ENCODE measurements at places on chromosomes 12 and 14. TPM values are rescaled to one million over a fixed set of nuclear protein-coding genes. Genes with fewer than 3 reads are reported as not detected.
A peak's percentile ranks its signal among the peaks of the same experiment; 100 is the strongest.

GRCh38 chr12:124032265-124032886 lies 59.4 kb downstream of the ZNF664 start:
- DNase-seq, result no peak
- no peak overlapping the region for H3K27ac ChIP-seq
- no peaks in the 10 kb centered on the region for H3K36me3 ChIP-seq
- H3K4me1 ChIP-seq, result no peaks in the 10 kb centered on the region

- H3K4me1 ChIP-seq, result no peaks in the 10 kb centered on the region
- peaks cover 6% of the 10 kb centered on the region for H3K27me3 ChIP-seq
- DNase-seq, result no peak
- H3K36me3 ChIP-seq, result no peaks in the 10 kb centered on the region
- no peak overlapping the region for H3K27ac ChIP-seq
- H3K4me3 ChIP-seq, result no peak overlapping the region
These were observed 1.5 kb upstream of the EFS start for GRCh38 chr14:23366426-23366921.

GRCh38 chr12:10374624-10375018 lies 15.2 kb downstream of the KLRK1 start:
- H3K4me1 ChIP-seq, result no peaks in the 10 kb centered on the region
- no peaks in the 10 kb centered on the region for H3K27me3 ChIP-seq
- H3K36me3 ChIP-seq, result no peaks in the 10 kb centered on the region

DNA sequence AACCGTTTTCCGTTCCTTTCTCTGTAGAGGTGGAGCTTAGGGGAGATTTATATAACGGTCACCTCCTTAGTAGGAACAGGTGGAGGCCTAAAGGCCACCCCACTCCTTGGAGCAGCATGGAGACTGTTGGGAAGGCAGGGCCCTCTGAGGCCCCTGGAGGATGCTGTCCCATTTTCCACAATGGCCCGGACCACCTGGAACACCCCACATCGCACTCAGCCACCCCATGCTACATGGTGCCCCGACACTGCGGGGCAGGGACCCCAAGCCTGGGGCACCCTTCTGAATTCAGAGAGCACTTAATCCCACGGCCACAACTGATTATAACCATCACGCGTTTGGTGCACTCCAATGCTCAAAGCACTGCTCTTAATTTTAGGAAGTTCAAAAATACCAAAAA lies 41.4 kb downstream of the C14orf132 start:
- H3K4me3 ChIP-seq, result no peak overlapping the region
- no peak overlapping the region for H3K27ac ChIP-seq
- H3K36me3 ChIP-seq, result no peaks in the 10 kb centered on the region
- no peaks in the 10 kb centered on the region for H3K27me3 ChIP-seq

Gene PPP1R13B
- total RNA-seq, result 23.3 TPM

DNA sequence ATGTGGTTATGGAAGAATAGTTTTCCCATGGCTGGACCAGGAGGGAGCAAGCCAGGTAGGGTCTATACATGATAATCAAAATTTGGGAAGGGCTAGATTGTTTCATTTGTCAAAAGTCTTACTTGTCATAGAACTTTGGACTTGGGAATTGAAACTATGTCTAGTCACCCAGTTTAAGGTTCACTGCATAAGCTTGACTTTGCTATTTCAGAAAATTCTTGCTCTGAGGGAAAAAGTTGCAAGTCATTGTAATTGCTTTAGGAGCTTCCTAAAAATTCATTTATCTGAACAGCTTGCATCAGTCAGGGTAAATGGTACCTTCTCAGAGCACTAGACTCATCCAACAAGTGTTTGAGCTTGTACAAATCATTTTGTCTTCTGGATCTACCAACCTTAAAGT lies 1194.7 kb downstream of the GALC start:
- no peak overlapping the region for H3K4me3 ChIP-seq
- H3K4me1 ChIP-seq, result no peaks in the 10 kb centered on the region
- no peaks in the 10 kb centered on the region for H3K36me3 ChIP-seq
- no peaks in the 10 kb centered on the region for H3K27me3 ChIP-seq
- H3K27ac ChIP-seq, result no peak overlapping the region
- no peak for DNase-seq

DNA sequence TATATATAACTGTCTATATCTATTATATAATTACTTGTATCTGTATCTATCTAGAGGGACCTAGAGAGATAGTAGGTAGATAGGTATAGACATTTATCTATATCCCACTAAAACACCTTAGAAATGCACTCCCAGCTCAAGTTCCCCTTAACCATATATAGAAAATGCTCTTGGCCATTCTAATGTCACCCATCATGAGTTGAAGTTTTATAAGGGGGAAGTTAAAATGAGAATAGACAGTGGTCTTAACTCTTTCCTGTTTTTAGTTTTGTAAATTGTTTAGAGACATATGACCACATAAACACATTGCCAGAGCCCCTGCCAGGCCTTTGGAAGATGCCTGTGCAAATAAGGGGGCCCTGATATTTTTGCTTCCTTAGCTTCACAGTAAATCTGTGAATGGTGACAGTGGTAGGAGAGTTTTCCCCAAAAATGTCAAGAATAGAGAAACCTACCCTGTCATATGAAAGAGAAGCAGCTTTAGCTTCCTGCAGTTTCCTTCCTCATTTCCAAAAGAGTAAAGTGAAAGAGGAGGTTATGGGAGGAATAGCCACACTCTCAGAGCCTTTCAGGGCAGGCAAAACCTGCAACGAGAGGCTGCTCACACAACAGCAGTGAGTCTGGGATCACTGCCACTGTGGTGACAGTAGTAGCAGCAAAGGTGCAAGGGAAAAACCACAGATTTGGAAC lies 45.5 kb downstream of the MGST1 start:
- H3K4me1 ChIP-seq, result no peaks in the 10 kb centered on the region
- no peak overlapping the region for H3K4me3 ChIP-seq
- H3K36me3 ChIP-seq, result no peaks in the 10 kb centered on the region

- H3K4me3 ChIP-seq, result no peak overlapping the region
- H3K36me3 ChIP-seq, result no peaks in the 10 kb centered on the region
- no peaks in the 10 kb centered on the region for H3K27me3 ChIP-seq
- DNase-seq, result no peak
- H3K4me1 ChIP-seq, result no peaks in the 10 kb centered on the region
These were observed 176.7 kb upstream of the SEL1L start for GRCh38 chr14:81710232-81710845.

- peak; percentile 18 for DNase-seq
- no peak overlapping the region for H3K27ac ChIP-seq
- no peak overlapping the region for H3K4me3 ChIP-seq
- no peaks in the 10 kb centered on the region for H3K27me3 ChIP-seq
- H3K4me1 ChIP-seq, result peaks cover 23% of the 10 kb centered on the region
These were observed 40.8 kb downstream of the NINJ2 start for GRCh38 chr12:622416-622815.

GRCh38 chr12:112676507-112676906 lies 115.0 kb upstream of the RPH3A start:
- H3K4me1 ChIP-seq, result no peaks in the 10 kb centered on the region
- DNase-seq, result no peak
- no peaks in the 10 kb centered on the region for H3K27me3 ChIP-seq
- H3K27ac ChIP-seq, result no peak overlapping the region
- H3K4me3 ChIP-seq, result no peak overlapping the region
- no peaks in the 10 kb centered on the region for H3K36me3 ChIP-seq

DNA sequence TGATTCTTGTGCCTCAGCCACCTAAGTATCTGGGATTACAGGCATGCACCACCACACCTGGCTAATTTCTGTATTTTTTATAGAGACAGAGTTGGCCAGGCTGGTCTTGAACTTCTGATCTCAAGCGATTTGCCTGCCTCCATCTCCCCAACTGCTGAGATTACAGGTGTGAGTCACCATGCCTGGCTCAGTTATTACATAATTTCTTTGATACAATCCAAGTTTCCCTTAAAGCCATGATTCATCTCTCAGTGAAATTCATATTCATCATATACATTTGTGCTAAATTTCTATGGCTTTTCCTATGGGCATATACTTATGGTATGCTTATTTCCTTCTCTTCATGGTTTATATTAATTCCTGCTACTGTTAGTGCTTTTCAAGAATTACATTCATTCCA lies 29.1 kb upstream of the PZP start:
- H3K4me1 ChIP-seq, result no peaks in the 10 kb centered on the region
- H3K4me3 ChIP-seq, result no peak overlapping the region
- no peak for DNase-seq
- no peaks in the 10 kb centered on the region for H3K36me3 ChIP-seq
- no peak overlapping the region for H3K27ac ChIP-seq

Gene DPPA3
- total RNA-seq, result not detected

- H3K27me3 ChIP-seq, result peaks cover 32% of the 10 kb centered on the region
- H3K4me1 ChIP-seq, result peaks cover 42% of the 10 kb centered on the region
- no peaks in the 10 kb centered on the region for H3K36me3 ChIP-seq
- no peak for DNase-seq
- H3K4me3 ChIP-seq, result no peak overlapping the region
- no peak overlapping the region for H3K27ac ChIP-seq
These were observed 1.4 kb downstream of the LRFN5 start for GRCh38 chr14:41607966-41608663.

- no peaks in the 10 kb centered on the region for H3K4me1 ChIP-seq
- peaks cover 10% of the 10 kb centered on the region for H3K36me3 ChIP-seq
- H3K4me3 ChIP-seq, result no peak overlapping the region
These were observed 15.6 kb downstream of the ERG28 start for GRCh38 chr14:75645056-75645455.

GRCh38 chr12:104799458-104799857 lies 158.6 kb downstream of the SLC41A2 start:
- H3K27me3 ChIP-seq, result no peaks in the 10 kb centered on the region
- no peak for DNase-seq
- H3K4me1 ChIP-seq, result no peaks in the 10 kb centered on the region
- no peak overlapping the region for H3K4me3 ChIP-seq

GRCh38 chr12:53829130-53829819 lies 77.5 kb upstream of the CISTR start:
- DNase-seq, result no peak
- peaks cover under 1% of the 10 kb centered on the region for H3K27me3 ChIP-seq
- H3K4me3 ChIP-seq, result no peak overlapping the region
- H3K27ac ChIP-seq, result no peak overlapping the region
- no peaks in the 10 kb centered on the region for H3K4me1 ChIP-seq
- no peaks in the 10 kb centered on the region for H3K36me3 ChIP-seq

- DNase-seq, result no peak
- peaks cover 97% of the 10 kb centered on the region for H3K4me1 ChIP-seq
- H3K36me3 ChIP-seq, result no peaks in the 10 kb centered on the region
- peak overlapping the region; percentile 64 for H3K27ac ChIP-seq
These were observed 1094.4 kb downstream of the BCL11B start for GRCh38 chr14:98177551-98177950.

DNA sequence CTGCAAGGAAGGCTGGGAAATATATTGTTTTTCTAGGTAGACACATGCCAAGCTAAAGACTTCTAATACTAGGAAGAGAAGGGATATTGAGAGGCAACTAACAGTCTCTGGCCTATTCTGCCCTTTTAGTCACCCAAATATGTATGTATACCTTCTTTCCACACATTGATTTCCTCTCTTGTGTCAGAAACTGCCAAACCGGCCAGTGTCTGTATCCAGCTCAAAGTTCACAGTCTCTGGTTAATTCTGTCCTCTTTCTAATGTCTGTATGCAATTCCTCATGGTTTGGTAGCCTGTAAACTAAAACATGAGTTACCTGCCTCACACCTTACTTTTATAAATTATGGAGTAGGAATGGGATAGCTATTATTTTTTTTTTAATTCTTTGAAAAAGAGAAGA lies 25.2 kb upstream of the CPSF6 start:
- H3K4me1 ChIP-seq, result no peaks in the 10 kb centered on the region
- no peaks in the 10 kb centered on the region for H3K36me3 ChIP-seq
- DNase-seq, result no peak
- no peak overlapping the region for H3K4me3 ChIP-seq
- no peaks in the 10 kb centered on the region for H3K27me3 ChIP-seq

Gene TAS2R30
- total RNA-seq, result 2.9 TPM

Gene PLXNC1
- 27.6 TPM for total RNA-seq

- H3K27me3 ChIP-seq, result no peaks in the 10 kb centered on the region
- H3K27ac ChIP-seq, result no peak overlapping the region
- no peaks in the 10 kb centered on the region for H3K36me3 ChIP-seq
- no peak overlapping the region for H3K4me3 ChIP-seq
- no peak for DNase-seq
These were observed 444.8 kb upstream of the RGS6 start for GRCh38 chr14:71487449-71487848.

DNA sequence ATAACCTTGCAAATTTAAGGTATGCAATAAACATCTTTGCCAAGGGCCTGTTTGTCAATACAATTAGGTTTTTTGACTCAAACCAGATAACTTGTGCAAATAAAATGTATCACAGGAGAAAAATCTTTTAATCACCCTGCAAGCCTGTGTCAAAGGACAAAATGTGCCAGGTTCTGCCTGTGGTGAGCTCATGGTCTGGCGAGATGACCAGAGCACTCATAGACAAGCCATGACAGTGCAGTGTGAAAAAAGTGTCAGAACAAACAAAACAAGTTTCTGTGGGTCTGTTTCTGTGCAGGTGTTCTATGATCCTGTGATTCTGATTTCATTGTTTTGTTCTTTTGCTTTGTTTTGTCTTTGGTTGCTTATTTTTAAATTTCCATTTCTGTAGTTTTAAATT lies 847.2 kb downstream of the VRK1 start:
- H3K36me3 ChIP-seq, result no peaks in the 10 kb centered on the region
- H3K4me1 ChIP-seq, result no peaks in the 10 kb centered on the region
- no peak overlapping the region for H3K4me3 ChIP-seq
- no peak overlapping the region for H3K27ac ChIP-seq
- no peaks in the 10 kb centered on the region for H3K27me3 ChIP-seq

DNA sequence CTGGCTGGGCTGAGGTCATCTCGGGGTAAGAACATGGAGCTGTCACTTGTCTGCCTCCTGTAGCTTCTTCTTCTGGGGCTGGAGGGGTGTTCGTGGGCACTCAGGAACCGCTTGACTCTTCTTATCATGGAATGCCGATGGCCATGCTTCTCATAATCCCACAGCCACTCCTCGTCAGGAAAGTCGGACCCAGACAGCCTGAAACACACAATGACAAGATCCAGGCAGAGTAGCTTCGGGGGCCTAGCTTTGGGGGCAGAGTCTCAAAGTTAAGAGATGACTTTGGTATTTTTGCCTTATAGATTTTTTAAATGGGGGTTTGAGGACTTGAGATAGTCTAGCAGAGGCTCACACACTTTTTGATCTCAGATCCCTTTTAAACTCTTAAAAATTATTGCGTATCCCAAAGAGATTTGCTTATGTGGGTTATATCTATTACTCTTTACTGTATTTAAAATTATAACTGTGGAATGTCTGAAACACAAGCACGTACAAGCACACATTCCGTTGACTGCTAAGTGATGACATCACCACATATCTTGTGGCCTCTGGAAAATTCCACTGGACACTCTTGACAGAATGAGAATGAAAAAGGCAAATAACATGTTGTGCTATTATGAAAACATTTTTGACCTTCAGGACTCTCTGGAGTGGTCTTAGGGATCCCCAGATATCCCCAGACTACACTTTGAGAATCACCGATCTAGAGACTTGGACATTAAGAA lies 43.3 kb downstream of the BEST3 start:
- DNase-seq, result no peak
- H3K27me3 ChIP-seq, result no peaks in the 10 kb centered on the region
- no peaks in the 10 kb centered on the region for H3K36me3 ChIP-seq
- H3K27ac ChIP-seq, result no peak overlapping the region
- H3K4me3 ChIP-seq, result no peak overlapping the region
- H3K4me1 ChIP-seq, result no peaks in the 10 kb centered on the region
